ENCODE measurements at places on chromosomes 5 and 9.

GRCh38 chr9:68980341-68980914 lies 33.5 kb downstream of the PRKACG start:
- no peak for DNase-seq

DNA sequence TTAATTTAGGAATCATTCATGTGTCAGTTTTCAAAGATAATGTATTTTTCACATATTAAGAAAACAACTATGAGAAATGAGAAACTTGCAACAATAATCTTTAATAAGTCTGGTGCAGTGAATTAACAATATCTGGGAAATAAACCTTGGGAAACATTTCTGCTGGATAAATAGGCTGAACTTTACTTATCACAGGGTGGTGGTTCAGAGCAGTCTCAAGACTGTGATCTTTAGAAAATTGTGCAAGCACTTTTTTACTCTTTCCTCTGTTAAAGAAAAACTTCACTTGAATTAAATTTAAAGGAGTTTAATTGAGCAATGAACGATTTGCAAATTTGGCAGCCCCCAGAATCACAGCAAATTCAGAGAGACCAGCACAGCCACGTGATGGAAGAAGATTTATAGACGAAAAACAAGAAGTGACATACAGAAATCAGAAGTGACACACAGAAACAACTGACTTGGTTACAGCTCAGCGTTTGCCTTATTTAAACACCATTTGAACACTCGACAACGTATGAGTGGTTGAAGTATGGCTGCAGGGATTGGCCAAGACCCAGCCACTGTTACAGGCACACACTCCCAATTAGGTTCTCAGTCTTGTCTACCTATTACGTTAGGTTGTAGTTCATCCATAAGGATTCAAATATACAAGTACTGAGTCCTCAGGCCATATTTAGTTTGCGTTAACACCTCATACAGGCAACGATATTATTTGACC lies 631.9 kb downstream of the SLCO4C1 start:
- no peak for DNase-seq

DNA sequence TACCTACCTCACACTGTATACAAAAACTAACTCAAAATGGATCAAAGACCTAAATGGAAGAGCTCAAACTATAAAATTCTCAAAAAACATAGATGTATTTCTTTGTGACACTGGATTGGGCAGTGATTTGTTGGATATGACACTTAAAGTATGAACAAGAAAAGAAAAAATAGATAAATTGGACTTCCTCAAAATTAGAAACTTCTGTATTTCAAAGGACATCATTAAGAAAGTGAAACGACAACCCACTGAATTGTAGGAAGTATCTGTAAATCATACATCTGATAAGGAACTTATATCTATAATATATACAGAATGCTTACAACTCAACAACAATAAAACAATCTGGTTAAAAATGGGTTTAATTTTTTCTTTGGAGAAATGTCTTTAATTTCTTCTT lies 96.7 kb downstream of the NRG2 start:
- no peak for DNase-seq

DNA sequence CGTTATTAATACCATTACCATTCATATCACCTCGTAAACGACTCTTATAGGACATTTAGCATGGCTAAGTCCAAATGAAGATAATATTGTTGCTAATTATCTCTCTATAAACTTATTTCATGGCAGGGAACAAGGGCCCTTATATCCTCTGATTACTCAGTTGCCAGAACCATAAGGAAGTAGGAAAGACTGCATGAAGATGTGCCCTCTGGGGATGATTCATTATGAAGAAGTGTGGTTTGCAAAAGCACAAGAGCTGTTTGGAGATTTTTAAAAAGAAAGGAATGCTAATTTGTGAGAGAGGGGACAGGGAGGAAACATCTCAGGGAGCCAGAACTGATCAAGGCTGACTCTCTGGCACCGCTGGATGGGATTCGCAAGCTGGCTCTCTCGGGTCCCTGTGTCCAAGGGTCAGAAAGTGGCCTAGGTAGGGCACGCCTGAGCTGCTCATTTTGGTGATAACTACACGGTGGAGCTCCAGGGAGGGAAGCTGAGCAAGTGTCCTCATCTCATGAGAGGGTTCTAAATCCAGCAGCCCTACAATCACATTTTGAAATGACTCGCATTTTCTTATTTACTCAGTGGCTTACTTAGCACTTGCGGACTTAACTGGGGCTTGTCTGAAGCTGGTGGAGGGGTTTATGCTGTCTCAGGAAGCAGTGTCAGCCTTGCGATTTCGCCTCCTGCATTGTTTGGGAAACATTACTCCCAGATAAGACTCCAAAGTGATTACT lies 136.8 kb downstream of the C5orf15 start:
- no peak for DNase-seq

DNA sequence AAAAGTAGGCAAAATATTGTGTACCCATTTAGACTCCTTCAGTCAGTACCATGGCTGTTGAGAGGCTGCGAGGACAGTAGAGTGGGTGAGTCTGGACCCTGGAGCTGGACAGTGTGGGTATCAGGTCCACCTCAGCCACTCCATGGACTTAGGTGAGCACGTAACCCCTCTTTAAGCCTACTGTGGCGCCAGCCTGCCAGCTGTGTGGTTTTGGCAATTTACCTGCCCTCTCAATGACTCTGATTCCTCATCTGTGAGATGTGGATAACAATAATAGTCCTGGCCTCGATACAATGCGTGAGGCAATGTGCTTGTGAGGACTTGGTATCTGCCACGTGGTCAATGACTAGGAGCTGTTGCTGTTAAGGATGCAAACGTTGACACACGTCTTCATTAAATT lies 17.9 kb downstream of the SLC1A3 start:
- no peak for DNase-seq

DNA sequence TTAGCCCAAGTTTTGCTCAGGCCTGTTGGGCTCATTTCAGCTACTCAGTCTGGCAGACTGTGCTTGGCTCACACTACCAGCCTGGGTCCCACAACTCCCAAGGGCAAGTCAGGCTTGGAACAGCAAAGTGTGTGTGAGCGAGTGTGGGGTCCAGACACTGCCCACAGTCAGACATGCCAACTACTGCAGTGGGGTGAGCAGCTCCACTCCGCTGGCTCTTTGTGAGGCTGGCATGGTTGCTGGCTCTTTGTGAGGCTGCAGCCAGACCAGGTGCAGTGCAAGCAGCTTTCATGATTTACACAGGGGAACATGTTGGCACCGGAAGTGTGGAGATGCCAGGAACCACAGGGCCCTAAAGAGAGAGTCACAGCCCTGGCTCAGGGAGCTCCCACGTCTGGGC lies 606.7 kb upstream of the FAM174A start:
- no peak for DNase-seq

- no peak for DNase-seq
Observed at GRCh38 chr5:174516741-174517140, 207.6 kb upstream of the MSX2 start.

- DNase-seq = no peak
Observed at GRCh38 chr5:14337593-14337992, 194.5 kb downstream of the TRIO start.

DNA sequence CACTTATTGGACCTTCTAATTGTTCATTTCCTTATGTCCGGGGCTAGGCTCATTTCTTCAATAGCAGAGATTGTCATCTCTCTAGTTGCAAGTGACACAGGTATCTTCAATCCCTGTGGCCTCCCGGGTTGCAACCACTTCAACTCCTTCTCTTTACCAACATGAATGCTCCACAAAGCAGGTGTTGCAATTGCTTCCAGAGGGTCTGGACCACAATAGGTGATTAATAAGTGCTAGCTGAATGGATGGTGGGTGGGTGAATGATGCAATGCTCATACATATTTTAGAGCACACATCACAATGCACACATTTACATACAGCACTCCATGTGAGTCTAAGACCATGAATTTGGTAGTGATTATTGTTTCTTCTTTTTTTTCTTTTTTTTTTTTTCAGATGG lies 2.6 kb downstream of the CEMIP2 start:
- DNase-seq = no peak

- peak; percentile 11 for DNase-seq
Observed at GRCh38 chr5:54895816-54896341, 89.5 kb downstream of the ESM1 start.

DNA sequence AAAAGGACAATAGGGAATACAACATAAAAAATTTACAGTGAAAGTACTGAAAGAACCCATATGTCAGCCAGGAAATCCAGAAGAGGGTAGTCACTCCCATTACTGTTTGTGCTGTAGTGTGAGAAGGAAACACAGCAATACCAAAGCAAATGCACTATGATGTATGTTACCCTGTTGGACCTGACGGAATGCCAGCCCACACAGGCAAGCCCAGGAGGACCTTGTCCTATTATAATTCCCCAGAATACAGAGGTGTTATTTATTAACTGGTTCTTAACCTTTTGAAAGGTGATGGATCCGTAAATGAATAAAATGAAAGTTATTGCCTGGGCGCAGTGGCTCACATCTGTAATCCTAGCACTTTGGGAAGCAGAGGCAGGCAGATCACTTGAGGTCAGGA lies 79.0 kb downstream of the GDA start:
- no peak for DNase-seq

DNA sequence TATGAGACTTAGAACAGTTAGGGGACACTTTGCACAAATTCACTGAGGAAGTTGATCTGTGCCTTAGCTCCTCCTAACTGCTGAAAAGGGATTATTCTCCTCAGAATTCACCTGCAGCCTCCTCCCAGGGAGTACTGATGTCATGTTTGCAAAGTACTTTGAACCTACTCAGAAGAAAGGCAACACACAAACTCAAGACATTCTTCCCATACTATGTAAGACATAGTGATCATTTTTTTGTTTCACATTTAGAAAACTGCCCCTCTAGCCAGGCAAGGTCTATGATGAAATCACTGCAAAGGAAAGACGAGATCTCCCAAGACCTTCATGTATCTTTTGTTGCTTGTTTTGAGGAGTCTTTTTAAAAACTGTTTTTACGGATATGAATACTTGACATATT lies 10.6 kb upstream of the VLDLR start:
- no peak for DNase-seq

GRCh38 chr9:34479431-34479866 lies 20.8 kb downstream of the DNAI1 start:
- no peak for DNase-seq

- no peak for DNase-seq
Observed at GRCh38 chr5:32127711-32128110, 46.4 kb downstream of the GOLPH3 start.

DNA sequence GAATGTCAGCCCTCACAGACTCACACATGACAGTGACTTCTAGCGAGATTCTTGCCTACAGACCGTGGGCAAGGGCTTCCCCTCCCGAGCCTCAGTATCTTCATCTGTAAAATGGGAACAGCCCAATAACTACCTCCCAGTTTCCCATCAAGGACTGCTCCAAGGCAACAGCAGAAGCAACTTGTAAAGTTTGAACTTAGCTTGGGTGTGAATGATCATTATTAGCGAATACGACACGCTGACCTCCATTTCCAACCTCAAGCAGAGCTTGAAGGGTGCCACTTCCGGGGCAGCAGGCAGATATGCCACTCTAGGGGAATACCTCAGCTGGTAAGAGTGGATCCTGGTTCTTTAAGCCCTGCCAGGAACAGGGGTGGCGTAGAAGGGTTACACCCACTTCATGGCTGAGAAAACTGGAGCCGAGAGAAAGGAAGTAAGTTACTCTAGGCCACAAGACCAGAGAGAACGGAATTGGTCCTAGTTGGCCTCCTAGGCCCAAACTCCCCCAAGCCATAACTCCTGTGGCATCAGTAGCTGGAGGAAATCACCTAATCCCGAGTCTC lies 2.0 kb downstream of the RNF44 start:
- DNase-seq = peak; percentile 75

- no peak for DNase-seq
Observed at GRCh38 chr5:169763376-169764017, 126.4 kb downstream of the DOCK2 start.

All from CD4-positive, alpha-beta T cell treated with Interleukin-1 beta for 1 hour (primary cell).